Stimulated activated naive CD4-positive, alpha-beta T cell treated with Interleukin-2 at 50 U/mL for 16 hours (primary cell): ENCODE measurements at places on chromosomes 2 and 18.

DNA sequence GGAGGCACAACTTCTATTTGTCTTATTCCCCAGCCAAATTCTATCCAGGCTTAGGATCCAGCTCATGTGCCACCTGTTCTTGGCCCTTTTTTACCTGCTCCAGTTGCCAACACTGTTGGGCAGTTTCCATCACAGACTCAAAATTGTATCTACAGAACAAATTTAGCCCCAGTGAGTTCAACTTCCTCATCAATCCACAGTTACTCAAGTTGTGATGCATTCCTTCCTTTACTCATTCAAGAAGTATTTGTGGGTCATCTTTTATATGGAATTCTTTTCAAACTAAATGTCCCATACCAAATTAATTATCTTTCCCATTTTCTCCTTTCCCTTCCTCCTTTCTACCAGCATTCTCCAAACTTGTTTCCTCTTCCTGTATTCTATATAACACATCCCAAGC is 12.7 kb upstream of the DDX18 start:
- no peak for DNase-seq

GRCh38 chr2:42268528-42269151 is 92.4 kb downstream of the COX7A2L start:
- DNase-seq: no peak

DNA sequence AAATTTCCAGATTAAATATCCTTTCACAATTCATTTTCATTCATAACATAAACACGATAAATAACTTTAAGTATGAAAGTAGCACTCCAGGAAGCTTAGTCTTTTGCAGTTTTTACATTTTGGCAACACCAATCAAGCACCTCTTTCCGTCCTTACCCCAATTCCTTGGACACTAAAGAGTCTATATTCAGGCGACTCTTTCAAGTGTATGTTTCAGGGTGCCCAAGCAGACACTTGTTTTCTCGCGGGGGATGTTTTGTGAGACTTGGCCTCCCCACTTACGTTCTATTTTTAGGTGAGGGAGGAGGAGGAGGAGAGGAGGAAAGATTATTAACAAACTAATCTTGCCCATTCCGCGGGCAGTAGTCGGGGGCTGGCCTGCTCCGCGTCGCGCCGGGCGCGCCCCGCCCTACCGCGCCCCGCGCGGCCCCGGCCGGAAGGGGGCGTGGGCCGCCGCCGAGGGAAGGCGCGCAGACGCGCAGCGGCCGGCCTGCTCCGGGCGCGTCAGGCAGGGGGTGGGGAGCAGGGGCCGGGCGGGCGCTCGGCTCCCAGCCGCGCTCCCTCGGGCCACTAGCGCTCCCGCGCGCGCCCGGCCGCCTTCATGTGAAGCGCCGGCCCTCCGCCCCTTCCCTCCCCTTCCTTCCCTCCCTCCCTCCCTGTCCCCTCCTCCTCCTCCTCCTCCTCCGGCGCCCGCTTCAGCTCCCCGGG is at the start of gene ITPRID2:
Gene ITPRID2 (plus strand): TSS at position 473 of the 708 bp plus-strand sequence. CDS start 337 bp downstream, outside the sequence.
- peak; percentile 53 for DNase-seq

DNA sequence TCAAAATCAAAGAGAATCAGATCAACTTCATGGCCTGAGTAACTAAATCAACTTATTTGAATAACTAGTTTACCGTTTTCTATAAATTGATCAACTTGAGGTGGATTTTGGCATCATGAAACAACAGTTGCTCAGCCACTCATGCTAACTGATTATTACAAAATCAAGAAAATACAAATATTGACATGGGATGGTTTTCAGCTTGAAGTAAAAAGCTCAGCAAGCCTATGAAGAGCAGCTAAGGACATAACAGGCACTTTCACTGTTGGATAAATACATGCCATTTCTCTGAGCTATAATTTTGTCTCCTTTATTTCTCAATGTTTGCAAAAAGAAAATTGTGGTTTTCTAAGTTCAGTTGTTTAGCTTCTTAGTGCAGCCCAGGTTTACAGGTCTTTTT is 18.9 kb downstream of the SRD5A2 start:
- no peak for DNase-seq

DNA sequence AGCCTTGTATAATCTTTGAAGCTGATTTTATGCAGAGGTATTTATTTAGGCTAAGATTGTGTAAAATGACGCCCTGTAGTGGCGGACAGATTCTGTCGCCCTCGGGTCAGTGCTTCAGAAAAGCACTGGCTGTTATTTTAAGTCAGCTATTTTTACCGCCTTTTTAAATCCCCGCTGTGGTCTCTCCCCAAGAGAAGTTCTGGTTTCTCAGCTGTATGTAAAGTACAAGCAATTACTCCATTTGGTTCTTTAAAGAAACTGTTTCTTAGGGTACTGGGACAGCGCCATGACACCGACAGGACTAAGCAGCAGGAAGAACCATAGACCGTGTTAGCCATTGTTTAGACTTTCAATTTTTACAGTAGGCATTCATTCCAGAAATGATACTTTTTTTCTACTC is 65.0 kb downstream of the UGGT1 start:
- no peak for DNase-seq

- DNase-seq: no peak
Measured at GRCh38 chr2:74845217-74845751, 11.4 kb downstream of the HK2 start.

GRCh38 chr2:109270505-109271312 is 141.7 kb downstream of the SH3RF3 start:
- DNase-seq: no peak

GRCh38 chr2:31255911-31256571 is 22.1 kb downstream of the EHD3 start:
- no peak for DNase-seq

DNA sequence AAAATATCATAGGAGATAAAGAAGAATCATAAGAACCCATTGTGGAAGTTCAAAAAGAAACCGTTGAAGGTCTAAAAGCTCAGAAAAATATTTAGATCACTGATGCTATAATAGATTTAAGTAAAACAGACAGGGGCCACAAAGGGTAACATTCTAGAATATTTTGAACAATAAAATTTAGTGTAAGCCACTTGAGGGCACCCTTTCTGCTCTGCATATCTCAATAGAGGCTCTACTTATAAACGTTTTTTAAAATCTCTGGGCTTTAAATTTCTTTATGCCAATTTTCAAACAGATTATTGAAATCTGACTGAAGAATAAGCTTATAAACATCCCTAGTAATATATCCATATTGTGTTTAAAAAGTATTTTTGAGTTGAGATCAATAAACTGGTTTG is 57.6 kb upstream of the IL1RL1 start:
- no peak for DNase-seq

DNA sequence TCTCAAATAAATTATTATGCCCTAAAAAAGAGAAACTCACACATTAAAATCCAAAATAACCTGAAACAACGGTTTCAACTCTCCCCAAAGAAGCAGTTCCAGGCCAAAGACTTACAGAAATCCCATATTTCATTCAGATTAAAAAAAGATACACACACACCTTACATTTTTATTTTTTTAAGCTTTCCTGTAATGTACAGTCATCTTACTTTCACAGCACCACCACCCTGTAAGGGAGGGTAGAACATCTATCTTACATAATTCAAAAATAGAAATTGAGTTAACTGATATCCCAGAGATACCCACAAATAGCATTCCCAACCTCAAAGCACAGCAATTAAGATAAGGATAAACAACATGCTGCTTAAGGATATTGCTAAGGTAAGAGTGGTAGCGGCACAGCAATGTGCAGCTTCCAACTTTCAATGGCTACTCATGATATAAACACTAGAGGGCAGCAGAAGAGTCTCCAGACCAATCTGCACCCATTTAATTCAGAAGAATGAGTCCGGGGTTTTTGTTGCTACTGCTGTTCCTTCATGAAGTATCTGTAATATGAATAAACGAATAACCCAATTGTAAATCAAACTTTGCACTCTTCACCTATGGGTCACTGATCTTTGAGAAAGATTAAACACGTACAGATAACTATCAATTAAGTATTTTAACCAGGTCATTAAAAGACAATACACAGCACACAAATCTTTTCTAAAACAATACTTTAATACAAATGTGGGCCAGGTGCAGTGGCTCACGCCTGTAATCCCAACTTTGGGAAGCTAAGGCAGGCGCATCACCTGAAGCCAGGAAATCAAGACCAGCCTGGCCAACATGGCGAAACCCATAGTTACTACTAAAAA is 11.3 kb downstream of the GFPT1 start:
- no peak for DNase-seq

- DNase-seq: no peak
Measured at GRCh38 chr2:219706823-219707281, 79.4 kb downstream of the SLC4A3 start.

DNA sequence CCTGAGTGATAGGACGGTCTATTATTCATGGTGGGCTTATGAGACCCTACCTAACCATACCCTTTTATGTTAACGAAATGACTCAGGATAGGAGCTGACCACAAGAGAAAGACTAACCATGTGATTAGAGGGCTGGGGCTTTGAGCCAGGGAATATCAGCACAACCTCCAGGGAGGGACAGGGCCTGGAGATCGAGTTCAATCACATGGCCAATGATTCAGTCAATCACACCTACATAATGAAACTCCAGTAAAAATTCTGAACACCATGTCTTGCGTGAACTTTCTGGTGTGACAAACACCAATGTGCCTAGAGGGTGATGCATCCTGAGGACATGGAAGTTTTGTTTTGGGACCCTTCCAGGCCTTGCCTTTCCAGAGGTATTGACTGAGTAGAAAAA is 2.2 kb upstream of the TEX51 start:
- DNase-seq: no peak

GRCh38 chr2:121455446-121455845 is 75.2 kb upstream of the RNU4ATAC start:
- no peak for DNase-seq

GRCh38 chr2:227759411-227760118 is 13.9 kb downstream of the SCYGR8 start:
- no peak for DNase-seq

DNA sequence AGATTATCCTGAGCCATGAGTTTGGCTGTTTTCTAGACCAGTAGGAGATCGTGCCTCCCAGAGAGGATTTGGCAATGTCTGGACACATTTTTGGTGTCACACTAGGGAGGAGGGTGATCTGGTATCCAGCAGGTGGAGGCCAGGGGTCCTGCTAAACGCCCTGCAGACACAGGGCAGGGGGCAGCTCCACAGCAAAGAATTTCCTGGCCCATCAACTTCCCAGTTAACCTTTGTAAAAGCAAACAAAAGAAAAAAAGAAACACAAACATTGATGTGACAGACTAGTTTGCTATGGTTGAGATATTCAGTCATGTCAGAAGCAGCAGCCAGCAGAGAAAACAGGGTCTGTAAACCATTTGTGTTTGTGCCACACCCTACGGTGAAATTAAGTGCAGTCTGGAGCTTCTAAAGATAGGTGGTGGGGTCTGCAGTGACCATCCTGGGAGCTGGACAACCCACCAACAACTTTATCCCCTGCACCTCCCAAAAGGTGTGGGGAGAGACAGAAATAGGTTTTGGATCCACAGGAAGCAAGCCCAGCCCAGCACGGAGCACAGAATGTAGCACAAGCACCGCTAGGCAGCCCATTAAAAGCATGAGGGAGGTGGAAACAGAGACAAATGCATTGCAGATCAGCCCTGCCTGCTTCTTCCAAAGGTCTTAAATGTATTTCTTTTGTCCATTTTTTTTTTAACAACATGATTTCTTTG is 232.5 kb downstream of the MYT1L start:
- DNase-seq: no peak

- DNase-seq: no peak
Measured at GRCh38 chr2:239042551-239043320, 194.9 kb downstream of the TWIST2 start.

- no peak for DNase-seq
Measured at GRCh38 chr2:238225911-238226697, 13.7 kb downstream of the HES6 start.

DNA sequence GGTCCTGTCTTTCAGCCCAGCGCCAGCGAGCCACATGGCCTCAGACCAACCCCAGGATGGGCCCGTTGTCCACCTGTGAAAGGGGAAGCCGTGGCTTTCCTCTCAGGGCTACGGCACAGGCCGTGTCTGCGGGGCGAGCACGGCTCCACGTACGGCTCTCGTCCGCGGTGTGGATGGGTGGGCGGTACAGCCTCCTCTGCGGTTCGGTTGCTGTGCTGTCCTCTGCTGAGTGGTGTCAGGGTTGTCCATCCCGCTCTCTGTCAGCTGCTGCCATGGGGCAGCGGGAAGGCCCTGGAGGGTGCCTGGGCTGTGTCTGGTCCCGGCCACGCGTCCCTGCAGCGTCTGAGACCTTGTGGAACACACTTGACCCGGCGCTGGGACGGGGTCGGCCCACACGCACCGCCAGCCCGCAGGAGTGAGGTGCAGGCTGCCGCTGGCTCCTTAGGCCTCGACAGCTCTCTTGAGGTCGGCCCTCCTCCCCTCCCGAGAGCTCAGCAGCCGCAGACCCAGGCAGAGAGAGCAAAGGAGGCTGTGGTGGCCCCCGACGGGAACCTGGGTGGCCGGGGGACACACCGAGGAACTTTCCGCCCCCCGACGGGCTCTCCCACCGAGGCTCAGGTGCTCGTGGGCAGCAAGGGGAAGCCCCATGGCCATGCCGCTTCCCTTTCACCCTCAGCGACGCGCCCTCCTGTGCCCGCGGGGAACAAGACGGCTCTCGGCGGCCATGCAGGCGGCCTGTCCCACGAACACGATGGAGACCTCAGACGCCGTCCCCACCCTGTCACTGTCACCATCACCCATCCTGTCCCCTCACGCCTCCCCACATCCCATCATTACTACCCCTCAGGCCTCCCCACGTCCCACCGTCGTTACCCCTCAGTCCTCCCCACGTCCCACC is 128.7 kb downstream of the NFATC1 start:
- peak; percentile 62 for DNase-seq

GRCh38 chr2:228590681-228591080 is 409.2 kb upstream of the SPHKAP start:
- no peak for DNase-seq

- DNase-seq: no peak
Measured at GRCh38 chr2:178997477-178997876, 52.5 kb downstream of the CCDC141 start.
